Non-pigmented ciliary epithelial cell (primary cell): ENCODE measurements at places on chromosomes 2 and 18.
A peak's percentile ranks its signal among the peaks of the same experiment; 100 is the strongest.

DNA sequence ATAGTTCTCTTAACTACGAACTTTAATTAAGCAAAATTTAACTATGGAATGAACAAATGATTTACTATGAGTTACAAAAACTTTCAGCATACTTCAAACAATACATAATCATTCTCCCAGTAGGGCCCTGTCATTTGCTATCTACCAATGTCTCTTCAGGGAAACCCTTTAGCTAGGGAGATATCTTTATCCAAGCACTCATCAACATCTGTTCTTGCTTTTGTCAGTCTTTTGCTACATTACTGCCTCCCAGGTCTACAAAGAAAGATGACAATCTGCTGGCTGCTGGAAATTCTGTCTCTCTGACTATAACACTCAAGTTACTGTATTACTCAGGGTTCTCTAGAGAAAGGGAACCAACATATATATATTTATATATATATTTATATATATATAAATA, 1626.3 kb upstream of the CELF4 start:
- DNase-seq, result no peak

DNA sequence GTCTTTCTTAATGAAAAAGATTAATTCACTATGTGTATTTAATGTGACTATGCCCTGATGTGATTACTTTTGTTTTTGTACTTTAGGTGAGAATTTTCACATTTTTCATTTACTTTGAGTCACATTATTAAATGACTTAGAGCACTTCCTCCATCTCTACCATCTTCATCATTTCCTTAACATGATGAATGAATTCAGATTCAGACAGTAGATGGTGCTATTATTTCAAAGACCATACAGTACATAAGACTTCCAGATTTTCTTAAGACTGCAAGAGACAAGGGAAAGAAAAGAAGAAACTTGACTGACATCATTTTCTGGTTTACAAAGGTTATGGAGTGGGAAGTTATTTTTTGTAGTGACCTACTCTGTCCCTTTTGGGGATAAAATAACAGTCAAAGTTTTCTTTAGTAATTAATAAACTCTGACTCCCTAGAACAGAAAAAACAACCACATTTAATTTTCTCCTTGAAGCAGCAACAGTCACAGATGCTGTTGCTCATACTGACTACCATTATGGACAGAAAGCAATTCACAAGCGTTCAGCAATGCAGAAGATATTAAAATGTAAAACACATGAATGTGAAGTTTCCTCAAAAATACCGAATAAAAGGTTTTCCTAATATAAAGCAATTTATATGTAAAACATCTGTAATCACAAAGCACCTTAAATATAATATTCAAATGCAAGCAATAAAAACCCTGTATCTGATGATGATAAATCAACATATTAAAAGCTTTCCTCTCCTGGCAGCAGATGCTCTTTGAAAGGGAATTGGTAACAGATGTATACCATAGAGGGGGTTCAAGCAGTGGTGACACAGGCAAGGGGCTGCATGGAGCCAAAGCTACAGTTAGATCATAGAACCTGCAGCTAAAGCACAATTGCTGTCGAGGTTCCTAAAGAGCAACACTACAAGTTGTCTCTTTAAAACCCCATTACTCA, 1010.9 kb upstream of the NXPH2 start:
- no peak for DNase-seq

DNA sequence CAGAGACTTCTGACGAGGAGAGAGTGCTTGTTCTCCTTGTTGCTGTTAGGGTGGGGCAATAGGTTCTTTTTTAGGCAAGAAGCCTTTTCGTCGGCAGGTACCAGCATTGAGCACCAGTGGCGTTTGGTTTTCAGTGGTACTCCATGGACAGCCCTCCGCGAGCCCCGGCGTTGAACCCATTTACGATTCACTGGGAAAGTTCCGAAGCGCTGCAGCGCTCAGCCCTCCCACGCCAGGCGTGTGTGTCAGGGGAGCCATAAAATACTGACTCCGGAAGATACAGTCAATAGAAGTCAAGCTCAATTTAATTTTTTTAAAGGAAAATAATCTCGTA, 494 bp upstream of the ROCK1 start:
- DNase-seq, result no peak

- no peak for DNase-seq
Observed at GRCh38 chr2:556485-556884, 120.7 kb downstream of the TMEM18 start.

- peak; percentile 74 for DNase-seq
Observed at GRCh38 chr2:238596571-238597551, 170.1 kb downstream of the ASB1 start.

GRCh38 chr2:58428096-58429013, 187.2 kb upstream of the FANCL start:
- DNase-seq, result no peak

DNA sequence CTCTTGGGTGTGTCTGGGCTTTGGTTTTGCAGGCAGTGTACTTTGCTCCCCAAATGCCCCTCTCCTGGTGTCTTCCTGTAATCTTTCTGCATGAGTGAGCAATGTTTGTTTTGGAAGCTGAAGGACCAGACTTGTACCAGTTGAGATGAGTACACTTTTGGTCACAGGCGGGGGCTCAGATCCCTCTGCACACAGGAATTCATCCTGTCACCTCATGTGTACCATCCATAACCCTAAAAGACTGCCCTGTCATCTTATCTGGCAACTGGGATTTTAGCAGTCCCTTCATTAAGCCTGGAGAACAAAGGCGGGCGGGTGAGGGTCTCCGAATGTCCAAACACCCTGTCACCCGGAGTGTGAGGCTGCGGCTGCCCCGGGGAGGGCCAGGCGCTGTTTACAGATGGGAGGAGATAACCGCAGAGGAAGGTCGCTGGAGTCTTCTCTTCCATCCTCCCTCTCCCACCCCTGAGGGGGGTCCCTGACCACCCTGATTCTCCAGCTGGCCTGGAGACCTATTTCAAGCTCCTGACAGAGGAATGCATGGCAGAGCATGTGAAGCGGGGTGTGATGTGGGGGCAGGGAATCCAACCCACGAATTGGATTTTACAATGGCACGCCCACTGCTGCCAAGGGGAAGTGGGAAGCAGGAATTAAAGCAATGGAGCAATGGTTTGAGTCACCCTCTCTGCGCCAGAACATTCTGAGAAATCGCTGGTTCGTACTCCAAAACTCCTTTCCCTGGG, 158.2 kb upstream of the MYCN start:
- DNase-seq, result peak; percentile 6

GRCh38 chr18:51721388-51721787, 523.9 kb upstream of the MEX3C start:
- no peak for DNase-seq

GRCh38 chr2:104896446-104896845, 42.5 kb downstream of the POU3F3 start:
- DNase-seq, result no peak

DNA sequence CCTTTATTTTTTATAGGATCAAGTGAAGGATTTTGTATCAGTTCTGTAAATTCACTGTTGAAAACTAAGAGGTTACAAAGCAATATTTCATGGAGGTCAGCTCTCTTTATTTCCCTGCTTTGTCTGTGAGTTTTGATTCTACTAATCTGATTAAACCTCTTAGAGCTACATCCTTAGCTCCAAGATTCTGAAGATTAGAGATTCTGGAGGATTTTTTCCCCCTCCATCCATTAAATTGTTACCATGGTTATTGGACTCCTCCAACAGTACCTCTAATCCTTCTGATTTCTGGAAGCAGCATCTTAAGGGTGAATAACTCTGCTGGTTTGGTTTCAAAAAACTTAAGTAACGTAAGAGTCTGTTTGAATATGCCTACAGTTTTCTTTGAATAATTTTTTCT, 110.0 kb downstream of the TANC1 start:
- no peak for DNase-seq

DNA sequence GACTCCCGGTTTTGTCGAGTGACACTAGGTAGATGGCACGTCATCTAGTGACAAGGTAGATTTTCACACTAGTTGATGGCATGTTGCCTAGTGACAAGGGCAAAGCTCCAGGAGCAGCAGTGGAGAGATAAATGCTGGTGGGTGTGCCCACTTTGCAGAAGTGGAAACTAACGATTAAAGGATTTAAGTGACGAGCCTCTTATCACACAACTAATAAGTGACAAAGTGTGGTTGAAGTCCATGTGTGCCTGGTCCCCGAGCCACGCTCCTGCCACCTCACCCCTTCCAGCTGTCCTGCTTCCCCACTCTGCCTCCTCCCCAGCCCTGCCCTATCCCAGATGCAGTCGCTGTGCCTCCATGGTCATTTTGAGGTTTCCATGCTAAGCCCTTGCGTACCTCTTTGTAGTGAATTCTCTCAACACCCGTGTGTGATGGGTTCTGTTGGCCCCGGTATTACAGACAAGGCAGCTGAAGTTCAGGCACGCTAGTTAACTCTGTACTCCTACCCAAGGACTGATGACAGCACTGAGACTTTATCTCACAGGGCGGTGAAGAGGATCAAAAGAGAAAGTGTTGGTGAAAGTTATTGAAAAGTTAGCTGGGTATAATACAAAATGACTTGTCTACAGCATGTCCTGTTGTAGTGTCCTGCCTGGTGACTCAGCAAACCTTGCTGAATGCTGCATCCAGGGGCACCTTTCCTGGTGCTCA, 113.4 kb upstream of the GLI2 start:
- DNase-seq, result no peak

DNA sequence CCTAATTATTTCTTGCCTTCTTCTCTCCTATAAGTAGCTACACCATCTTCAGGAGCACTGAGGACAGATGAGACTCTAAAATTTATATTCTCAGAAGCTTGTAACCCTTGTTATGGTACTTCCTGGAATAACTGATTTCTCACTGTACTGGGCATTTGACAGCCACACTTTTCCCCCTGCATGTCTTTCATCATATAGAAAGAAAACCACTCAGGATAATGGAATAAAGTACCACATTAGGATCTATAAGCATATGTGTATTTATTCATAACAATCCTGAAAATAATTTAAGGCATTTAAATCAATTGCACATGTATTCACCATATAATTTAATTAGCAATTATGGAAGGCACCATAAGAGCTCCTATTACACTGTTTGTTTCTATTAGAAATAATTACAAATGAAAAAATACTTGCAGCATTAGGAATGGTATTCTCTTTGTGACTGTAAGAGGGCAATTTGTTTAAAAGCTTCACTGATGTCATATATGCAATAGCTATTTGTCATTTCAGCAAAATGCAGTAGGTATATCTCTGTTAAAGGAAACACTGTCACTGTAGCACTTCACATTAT, 216.9 kb upstream of the FSHR start:
- DNase-seq, result no peak

DNA sequence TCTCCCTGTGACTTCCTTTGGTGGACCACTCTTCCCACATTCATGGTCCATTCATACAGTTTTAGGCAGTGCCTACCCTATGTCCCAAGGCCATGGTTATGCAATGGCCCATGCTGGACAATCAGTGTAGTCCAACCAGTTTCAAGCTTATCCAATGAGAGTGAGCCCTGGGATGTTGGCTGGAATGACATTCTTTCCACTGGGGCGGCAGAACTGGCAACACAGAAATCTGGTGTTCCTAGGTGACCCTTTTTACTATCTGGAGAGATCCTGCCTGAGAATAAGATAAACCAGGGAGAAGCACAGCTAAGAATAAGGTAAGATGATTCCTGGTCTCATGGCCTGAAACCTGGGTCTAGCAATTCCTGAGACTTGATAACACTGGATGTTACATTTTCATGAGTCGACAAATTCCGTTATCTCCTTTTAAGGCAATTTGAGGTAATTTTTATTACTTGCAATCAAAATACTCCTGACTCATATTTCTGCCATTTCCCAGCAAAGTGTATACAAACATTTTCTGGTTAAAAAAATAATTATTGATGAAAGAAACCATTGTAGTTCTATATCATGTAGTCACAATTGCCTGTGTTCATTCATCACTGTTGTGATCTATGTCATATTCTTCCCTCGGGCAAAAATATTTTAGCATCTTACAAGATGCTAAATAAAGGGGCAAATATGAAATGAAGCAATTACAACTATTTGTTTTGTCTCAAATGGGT, 271.5 kb upstream of the LYPD1 start:
- no peak for DNase-seq

GRCh38 chr2:151032741-151033191, 228.9 kb downstream of the RBM43 start:
- peak; percentile 70 for DNase-seq

- DNase-seq, result peak; percentile 35
Observed at GRCh38 chr2:48849770-48850169, 94.2 kb upstream of the LHCGR start.
